ENCODE measurements at places on chromosomes 6 and 20. TPM values are rescaled to one million over a fixed set of nuclear protein-coding genes. Genes with fewer than 3 reads are reported as not detected.

Gene MEI4
- total RNA-seq = 0.10 TPM

Gene OXT
- total RNA-seq = 8.4 TPM

Gene MYL9
- total RNA-seq = 22.8 TPM

Gene C20orf204
- total RNA-seq = 0.68 TPM

Gene OR12D3
- total RNA-seq = not detected

Gene SAMD10
- 3.5 TPM for total RNA-seq

Gene HCRTR2
- total RNA-seq = not detected

Gene WFDC10B
- total RNA-seq = not detected

Gene ANKRD6
- 7.1 TPM for total RNA-seq

Gene VEGFA
- total RNA-seq = 135 TPM

Gene PLCB1
- 3.9 TPM for total RNA-seq

Gene APOM
- 97.1 TPM for total RNA-seq

Gene ADGRB3
- 0.38 TPM for total RNA-seq

Gene CST2
- not detected for total RNA-seq

Gene RIMS1
- not detected for total RNA-seq

Gene C2
- 451 TPM for total RNA-seq

Gene TAGAP
- total RNA-seq = 0.45 TPM

Gene BRD2
- total RNA-seq = 76.2 TPM

Gene SF3B5
- 70.3 TPM for total RNA-seq

Gene PRND
- total RNA-seq = not detected

Gene TRIM31
- not detected for total RNA-seq

Gene TEAD3
- total RNA-seq = 6.3 TPM

Gene SCUBE3
- 0.03 TPM for total RNA-seq

Gene EYS
- 1.3 TPM for total RNA-seq

Gene ROS1
- total RNA-seq = 0.15 TPM

Gene POLR1C
- total RNA-seq = 13.3 TPM

Gene GTF3C6
- total RNA-seq = 23.4 TPM

Gene DSP
- 67.5 TPM for total RNA-seq

Gene GSTA1
- 811 TPM for total RNA-seq

Gene SSTR4
- total RNA-seq = not detected

Gene ATP9A
- total RNA-seq = 12.1 TPM

Gene BPIFB4
- total RNA-seq = not detected

Gene CNR1
- total RNA-seq = 0.23 TPM

Gene ZBTB46
- 4.7 TPM for total RNA-seq

Gene KCNB1
- total RNA-seq = 6.5 TPM

Gene GGT7
- total RNA-seq = 9.9 TPM

Gene KCNK16
- not detected for total RNA-seq

All from left lobe of liver (tissue), 2 donors.